Uterus (tissue), 4 donors: ENCODE measurements at places on chromosomes 3 and 15.

GRCh38 chr3:149650828-149651227, 7.0 kb downstream of the WWTR1 start:
- DNase-seq: no peak

- no peak for DNase-seq
Measured at GRCh38 chr15:83283138-83283812, 1.2 kb downstream of the BNC1 start.

DNA sequence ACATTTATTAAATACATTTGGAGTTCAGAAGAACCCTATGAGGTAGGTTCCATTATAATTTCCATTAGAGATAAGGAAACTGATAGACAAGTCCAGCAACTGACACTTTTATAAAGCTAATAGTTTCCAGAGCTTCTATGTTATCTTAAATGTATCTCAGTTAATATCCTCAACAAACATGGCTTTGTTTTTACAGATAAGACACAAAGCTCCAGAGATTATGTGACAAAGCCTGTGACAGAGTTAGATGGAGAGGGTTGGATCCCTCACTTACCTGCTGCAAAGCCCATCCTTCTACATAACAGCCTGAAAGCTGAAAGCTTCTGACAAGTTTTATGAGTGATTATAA, 473 bp upstream of the COMMD2 start:
- DNase-seq: no peak

- DNase-seq: no peak
Measured at GRCh38 chr3:171732756-171733155, 77.5 kb downstream of the PLD1 start.

DNA sequence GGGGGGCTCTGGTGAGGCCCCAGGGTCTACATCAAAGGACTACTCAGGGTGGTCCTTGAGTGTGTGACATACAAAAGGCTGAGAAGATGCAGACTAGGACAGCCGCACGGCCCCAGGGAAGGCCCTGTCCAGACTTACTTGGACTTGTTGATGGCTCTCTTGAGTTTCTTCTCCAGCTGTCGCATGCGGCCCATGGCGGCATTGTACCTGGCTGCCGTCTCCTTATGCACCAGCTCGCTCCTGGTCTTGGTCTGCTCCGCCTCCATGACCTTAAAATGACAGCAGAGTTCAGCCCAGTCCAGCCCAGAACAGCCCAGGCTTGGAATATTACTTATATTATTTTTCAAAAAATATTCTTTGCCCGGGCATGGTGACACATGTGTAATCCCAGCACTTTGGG, 56.0 kb downstream of the CAPN7 start:
- no peak for DNase-seq

- DNase-seq: no peak
Measured at GRCh38 chr3:131903988-131904415, 130.8 kb downstream of the CPNE4 start.

- DNase-seq: no peak
Measured at GRCh38 chr15:77781151-77781945, 148.6 kb upstream of the LINGO1 start.

DNA sequence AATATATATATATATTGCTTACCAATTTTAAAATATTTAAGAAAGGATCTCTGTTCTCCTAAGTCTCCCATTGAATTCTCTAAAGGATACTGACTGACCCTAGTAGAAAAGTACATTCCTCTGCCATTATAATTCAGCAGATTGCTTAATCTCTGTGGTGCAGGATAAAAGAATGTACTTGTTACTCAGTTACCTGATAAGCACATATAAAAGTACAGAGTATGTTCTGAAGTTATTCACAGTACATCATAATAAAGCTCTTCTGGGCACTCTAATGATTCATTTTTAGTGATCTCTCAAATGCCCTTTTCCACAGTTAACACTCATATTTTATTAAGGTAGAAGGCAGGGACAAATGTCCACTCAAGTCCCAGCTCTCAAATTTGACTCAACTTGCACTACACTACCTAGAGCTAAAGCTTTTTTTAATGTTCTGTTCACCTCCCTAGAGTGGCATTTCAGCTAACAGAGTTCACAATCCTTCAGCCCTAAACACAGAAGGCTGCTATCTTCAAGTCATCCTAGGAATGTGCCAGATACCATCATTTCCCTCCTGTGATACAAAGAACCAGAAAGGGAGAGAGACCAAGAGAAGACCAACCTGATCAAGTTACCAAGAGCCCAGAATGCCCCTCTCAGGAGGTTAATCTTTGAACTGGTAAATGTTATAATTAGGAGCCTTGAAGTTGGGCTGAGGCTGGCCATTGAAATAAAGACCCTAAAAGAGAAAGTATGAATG, 53.3 kb downstream of the MEIS2 start:
- no peak for DNase-seq

DNA sequence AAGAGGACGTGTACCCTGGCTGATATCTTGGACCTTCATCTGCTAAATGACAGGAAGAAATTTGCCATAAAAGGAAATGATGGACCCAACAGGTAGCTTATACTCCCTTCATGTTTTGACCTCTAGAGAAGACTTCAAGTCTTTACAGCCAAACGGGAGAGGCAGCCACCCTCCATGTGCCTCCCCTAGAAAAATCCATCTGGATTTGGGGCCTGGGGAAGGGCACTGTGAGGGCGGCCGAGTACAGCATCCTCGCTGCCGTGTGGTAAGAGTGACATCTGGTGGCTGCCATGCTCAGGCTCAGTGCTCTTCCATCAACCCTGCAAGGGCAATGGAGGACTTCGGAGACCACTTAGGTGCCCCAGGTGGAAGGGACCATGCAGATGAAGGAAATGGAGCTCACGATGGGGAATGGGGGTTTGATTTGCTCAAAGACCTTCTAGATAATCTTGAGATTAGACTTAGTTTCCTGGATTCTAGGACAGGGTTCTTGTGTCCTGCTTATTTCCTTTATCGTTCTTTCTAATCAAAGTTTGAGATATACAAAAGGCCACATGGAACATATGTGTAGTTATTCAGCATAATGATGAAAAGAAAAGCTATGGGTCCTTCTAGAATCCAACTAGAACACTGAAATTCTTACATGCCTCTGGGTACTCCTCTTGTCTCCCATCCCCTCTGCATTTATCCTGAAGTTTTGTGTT, 44.4 kb downstream of the AQP9 start:
- no peak for DNase-seq

DNA sequence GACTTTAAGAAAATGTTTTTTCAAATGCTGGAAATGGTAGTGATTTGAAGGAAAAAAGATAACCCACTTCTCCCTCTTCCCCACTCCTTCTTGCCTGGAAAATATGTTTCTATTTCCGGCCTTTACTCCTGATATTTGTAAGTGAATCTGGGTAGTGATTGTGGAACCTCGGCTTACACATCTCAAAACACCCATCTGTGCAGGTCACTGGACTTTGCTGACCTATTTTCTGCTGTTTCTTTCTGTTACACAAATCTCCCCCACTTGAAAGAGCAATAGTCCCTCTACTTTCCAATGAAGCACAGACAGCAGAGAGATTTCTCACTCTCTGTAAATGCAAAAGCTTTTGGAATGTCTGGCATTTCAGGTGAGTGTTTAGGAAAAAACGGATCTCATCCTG, 76.9 kb upstream of the ICE2 start:
- no peak for DNase-seq

- DNase-seq: no peak
Measured at GRCh38 chr15:100806157-100806556, 73.5 kb upstream of the ALDH1A3 start.

DNA sequence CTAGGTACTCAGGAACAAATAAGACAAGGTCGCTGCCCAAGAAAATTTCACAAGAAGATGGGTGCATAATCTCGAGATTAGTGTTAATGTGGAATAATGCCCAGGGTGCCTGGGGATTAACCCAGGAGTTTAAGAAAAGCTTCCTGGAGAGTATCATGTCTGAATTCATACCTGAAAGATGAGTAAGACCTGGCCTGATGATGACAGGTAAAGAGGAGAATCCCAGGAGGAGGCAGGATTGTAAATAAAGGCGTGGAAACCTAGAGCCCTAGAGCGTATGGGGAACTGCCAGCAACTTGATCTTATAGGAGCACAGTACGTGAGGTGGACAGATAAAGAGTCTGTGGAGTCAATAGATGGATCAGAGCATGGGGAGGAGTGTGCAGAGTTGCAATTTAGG, 43.0 kb downstream of the ARRDC4 start:
- DNase-seq: no peak

DNA sequence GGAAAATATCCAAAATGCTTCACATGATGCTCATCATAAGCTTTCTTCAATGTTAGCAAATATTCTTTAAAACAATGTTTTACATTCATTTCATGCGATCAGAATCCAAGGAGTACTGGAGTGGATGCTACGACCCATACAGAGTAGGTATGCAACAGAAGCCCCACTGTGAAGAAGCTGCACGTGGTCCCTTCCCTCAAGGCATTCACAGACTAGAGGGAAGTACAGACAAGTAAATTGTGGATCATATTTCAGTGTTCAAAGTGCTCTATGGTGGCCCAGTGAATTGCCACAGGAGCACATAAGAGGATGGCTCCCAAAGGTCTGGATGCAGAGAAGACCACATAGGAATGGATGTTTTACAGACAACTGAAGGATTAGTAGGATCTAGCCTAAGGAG, 789.9 kb downstream of the IGSF11 start:
- DNase-seq: no peak

DNA sequence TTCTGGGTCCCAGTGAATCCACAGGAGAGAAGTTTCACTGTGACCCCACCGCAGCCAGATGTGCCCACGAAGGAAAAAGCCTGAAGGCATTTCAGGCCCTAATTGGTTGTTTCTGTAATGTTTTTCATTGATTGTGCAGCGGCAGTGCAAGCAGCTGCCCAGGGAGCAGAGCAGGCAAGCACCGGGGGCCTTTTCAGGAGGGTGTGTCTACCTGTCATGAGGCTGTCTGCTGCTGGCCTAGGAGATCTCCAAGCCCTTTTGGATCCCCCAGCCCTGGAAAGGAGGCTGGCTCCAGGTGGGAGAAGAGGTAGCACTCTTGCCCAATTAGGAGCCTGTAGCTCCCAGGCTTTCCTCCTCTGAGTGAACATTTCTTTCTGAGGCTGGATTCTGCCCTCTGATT, 108.8 kb downstream of the EPHB1 start:
- no peak for DNase-seq

- no peak for DNase-seq
Measured at GRCh38 chr15:100202309-100202960, 139.3 kb downstream of the ADAMTS17 start.

GRCh38 chr15:50148362-50148963, 29.4 kb upstream of the ATP8B4 start:
- no peak for DNase-seq

DNA sequence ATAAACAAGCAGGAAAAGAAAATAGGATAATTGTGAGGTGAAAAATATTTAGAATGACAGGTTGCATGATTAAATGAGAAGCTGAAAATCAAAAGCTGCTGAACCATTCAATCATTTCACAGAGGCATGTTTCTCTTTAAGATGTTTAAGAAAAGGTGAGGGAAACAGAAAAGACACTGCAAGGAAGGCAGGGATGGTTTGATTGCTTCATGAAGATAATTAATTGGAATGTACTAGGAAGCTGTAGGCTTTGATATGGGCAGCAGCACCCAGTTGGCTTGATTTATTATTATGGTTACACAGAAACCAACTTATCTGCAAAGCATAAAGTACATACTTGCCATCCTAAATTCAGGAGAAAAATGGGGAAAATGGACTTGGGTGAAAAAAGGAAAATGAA, 234.6 kb downstream of the SUCLG2 start:
- DNase-seq: no peak

GRCh38 chr3:189053322-189053721, 118.4 kb upstream of the TPRG1 start:
- DNase-seq: no peak

DNA sequence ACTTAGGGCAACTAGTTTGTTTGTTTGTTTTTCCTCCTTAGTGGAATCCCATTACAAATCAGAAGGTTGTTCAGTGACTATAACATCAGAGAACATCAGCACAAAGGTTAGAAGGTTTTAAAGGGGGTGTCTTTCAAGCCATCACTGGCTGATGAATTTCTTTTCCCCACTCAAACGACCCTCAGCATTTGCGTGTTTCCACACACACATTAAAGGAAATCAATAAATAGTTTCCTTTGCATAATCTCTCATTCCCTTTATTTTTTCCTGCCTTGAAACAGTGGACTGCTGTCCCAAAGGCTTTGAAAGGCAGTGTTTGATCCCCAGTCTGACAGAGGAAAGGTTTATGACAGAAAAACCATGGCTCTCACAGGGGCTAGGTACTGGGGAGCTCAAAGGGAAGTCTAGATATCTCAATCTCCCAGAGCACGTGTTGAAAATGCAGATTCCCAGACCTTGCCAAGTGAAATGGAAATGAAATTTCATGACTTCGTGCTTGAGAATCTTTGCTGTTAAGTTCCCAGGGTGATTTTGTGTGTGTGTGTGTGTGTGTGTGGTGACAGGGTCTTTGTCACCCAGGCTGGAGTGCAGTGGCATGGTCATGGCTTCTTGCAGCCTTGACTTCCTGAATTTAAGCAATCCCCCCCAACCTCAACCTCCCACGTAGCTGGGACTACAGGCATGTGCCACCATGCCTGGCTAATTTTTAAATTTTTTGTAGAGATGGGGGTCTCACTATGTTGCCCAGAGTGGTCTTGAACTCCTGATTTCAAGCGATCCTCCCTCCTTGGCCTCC, 2.2 kb upstream of the INTS14 start:
- DNase-seq: no peak

- no peak for DNase-seq
Measured at GRCh38 chr3:140216249-140216648, 281.3 kb downstream of the CLSTN2 start.

GRCh38 chr15:90683371-90683770, 33.8 kb upstream of the BLM start:
- no peak for DNase-seq
